Stimulated activated CD4-positive, alpha-beta T cell treated with anti-CD3 and anti-CD28 coated beads, TNF-alpha, amount 100 ng/mL, for 48 hours (primary cell): ENCODE measurements at places on chromosomes 12 and 14.

- no peak for DNase-seq
Observed at GRCh38 chr12:195156-195555, 18.8 kb downstream of the SLC6A12 start.

GRCh38 chr12:120646044-120646443 is 5.6 kb downstream of the CABP1 start:
- DNase-seq: no peak

DNA sequence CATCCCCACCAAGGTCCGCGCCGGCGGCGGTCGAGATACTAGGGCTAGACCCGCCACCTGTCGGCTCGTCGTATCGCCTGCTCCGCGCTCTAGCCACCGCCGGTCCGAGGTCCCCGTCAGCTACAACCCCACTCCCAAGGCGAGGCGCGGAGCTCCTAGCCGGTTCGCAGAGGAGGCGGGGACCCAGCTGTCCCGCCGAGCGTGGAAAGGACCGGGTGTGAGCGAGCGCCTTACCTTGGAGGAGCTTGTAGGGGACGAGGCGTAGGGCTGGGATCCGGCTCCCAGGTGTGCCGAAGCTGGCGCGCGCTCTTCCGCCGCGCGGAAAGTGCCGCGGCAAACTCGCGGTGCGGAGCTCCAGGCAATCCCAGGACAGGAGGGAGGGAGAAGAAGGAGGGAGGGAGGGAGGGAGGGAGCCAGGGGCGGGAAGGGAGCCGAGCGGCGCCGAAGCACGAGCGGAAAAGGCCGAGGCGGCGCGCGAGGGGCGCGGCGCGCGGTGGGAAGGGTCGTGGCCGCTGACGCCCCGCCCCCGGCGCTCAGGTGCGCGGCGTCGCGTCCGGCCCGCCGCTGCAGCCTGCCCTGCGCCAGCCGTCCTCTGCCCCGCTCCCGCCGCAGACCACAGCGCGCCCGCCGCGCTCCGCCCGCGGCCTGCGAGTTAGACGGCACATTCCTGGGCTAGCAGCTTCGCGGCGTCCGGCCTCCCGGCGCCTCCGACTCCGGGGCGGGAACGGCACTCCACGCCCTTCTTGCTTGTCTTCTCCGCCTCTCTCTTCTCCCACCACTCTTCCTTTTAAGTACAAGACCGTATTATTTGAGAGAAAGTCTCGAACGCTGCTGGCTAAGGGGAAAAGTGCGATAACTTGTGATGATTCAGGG is at the start of gene PAWR:
TSS of gene PAWR (minus strand) at position 327 of the 873 bp plus-strand sequence. CDS start 720 bp downstream, outside the sequence.
- DNase-seq: no peak

GRCh38 chr12:112346194-112346593 is 36.0 kb downstream of the HECTD4 start:
- DNase-seq: no peak

GRCh38 chr14:98514016-98514415 is 758.0 kb downstream of the BCL11B start:
- no peak for DNase-seq

- DNase-seq: no peak
Observed at GRCh38 chr14:38578278-38578681, 322.4 kb upstream of the CLEC14A start.

DNA sequence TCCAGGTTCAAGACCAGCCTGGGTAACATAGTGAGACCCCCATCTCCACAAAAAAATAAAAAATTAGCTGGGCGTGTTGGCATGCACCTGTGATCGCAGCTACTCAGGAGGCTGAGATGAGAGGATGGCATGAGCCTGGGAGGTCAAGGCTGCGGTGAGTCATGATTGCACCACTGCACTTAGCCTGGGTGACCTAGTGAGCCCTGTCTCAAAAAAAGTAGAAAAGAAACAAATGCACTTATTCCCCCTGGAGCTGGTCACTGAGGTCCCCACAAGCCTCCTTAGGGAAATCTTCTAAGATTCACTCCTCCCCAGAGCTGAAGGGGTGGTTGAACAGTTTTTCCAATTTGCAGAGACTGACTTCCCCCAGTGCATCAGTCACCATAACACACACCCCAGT is 1.6 kb downstream of the CD9 start:
- no peak for DNase-seq

- no peak for DNase-seq
Observed at GRCh38 chr14:81433378-81433777, 33.3 kb upstream of the STON2 start.

- no peak for DNase-seq
Observed at GRCh38 chr14:101982621-101983020, 18.2 kb downstream of the DYNC1H1 start.

GRCh38 chr12:114415525-114415868 is 9.6 kb upstream of the TBX5 start:
- no peak for DNase-seq
